ENCODE measurements at places on chromosomes 12 and 14.
A peak's percentile ranks its signal among the peaks of the same experiment; 100 is the strongest.

DNA sequence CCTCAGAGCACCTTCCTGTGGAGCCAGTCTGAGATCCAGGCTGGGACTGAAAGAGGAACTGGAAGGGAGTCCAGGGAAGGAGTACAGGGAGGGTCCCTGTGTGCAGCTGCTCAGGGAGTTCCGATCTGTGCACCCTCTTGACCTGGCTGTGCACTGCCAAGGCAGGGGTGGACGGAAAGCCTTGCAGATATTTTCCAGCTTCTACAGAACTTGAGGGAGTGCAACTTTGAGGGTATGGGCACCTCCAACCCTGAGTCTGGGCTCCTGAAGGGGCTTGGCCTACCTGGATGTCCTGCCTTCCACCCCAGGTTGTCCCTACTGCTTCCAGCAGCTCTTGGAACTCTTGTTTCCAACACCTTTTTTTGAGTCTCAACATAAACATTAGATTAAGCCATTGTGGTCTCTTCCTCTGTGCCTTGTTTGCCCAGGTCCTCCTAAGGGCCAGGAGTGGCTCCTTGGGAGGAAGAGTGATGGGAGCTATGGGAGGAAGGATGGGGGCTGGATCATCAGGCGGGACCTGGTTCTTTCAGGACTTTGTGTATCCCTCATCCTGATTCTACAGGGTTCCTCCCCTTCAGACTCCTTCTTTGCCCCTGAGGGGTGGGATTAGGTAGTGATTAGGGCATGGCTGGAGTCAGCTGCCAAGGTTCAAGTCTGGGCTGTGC lies 3.5 kb downstream of the KRT7 start:
- no peak for DNase-seq

GRCh38 chr12:29082522-29082921 lies 66.6 kb upstream of the FAR2 start:
- no peak for DNase-seq

- no peak for DNase-seq
These were observed 76.1 kb downstream of the SLC24A4 start for GRCh38 chr14:92398888-92399636.

GRCh38 chr12:57430112-57430930 lies 522 bp downstream of the R3HDM2 start:
- no peak for DNase-seq

GRCh38 chr14:68412505-68413465 lies 380.1 kb downstream of the ZFP36L1 start:
- no peak for DNase-seq

GRCh38 chr12:110373962-110374611 lies 29.4 kb downstream of the ANAPC7 start:
- no peak for DNase-seq

DNA sequence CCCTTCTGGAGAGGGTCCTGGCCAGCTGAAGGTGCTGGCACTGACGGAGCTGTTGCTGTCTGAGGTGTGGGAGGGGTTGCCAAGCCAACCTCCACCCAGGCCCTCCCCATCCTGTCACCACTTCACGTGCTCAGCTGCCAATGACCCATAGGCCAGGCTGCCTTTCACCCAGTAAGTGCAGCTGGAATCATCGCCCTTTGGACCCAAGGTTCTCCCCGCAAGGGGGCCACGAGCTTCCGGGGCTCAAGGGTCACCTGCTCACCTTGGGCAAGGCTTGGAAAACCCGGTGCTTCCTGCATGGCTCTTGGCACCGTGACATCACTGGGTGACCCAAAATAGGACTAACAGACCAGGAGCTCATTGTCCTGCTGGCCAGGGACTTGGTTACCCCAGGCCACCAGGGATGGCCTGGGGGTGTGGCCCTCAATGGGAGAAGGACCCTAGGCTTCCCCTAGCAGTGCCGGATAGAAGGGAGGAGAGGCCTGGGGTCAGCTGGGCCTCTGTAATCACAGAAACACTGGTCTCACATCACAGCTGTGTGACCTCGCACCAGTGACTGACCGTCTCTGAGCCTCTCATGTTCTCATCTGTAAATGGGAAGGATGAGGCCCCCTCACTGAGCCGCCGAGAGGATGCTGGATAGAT lies 51.3 kb downstream of the CCDC85C start:
- no peak for DNase-seq

DNA sequence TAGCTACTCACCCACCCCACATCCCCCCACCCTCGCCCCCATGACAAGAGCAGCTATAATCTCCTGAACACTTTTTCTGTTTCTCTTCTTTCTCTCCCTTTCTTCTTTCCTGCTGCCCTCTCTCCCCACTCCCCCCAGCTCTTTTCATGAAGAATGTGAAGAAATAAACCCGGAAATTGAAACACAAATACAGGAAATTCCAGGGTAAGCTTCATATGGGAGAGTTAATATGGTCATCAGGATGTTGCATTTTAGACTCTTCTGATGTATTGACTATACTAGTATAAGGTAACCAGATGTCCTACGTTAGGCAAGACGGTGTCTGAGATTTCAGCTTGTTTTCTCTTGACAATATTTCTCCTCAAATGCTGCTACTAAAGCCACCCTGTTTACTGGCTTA lies 41.6 kb upstream of the LRIG3 start:
- no peak for DNase-seq

DNA sequence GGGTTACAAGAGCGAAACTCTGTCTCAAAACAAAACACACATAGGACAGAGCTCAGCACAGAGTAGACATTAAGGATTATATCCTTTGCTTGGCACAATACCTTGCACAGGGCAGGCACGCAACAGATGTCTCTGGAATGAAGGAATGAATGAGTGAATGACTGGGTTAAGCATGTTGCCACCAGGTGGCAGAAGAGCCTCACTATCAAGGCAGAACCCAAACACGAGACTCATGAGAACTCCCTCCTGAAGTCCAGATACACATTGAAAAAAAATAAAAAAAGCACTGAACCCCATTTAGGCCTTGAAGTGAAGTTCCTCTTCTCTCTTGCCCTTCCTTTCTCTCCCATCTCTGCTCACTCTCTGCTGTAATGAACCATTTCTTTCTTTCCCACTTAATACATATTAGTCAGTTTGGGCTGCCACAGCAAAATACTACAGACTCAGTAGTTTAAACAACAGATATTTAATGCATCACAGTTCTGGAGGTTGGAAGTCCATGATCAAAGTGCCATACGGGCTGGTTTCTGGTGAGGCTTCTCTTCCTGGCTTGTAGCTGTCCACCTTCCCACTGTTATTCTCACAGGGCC lies 26.6 kb upstream of the LTA4H start:
- peak; percentile 49 for DNase-seq

DNA sequence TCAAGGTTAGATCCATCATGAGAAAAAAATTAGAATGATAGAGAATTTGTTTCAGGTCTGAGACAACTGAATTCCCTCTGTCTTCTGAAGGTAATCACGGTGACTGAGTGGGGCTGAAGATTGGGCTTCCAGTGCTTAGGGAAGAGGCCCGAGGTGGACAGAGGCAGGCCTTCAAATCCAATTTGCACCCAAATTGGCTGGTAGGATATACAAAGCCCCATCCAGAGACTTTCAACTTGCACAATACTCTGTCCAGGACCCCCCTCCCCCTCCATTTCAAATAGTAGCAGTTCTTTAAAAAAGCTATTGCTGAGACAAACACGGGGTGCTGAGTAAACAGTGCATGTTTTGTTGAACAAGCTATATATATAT lies 3.6 kb upstream of the FOXG1 start:
- no peak for DNase-seq

DNA sequence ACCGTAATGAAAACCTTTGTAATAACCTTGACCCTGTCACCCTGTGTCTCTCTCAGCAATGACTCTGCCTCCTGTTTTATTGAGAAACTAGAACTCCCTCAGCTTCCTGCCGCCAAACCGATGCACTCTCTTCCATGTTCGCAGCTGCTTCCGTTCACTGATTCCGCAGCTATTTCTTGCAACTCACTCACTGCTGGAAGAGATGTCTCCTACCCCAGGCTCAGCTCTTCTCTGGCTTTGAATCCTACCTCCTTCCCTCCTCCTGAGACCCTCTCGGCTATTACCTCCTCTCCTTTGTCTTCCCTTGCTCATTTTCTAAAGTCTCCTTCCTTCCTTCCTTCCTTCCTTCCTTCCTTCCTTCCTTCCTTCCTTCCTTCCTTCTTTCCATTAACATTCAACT lies 71.0 kb downstream of the ESRRB start:
- DNase-seq: no peak

- DNase-seq: no peak
These were observed 130.5 kb downstream of the KIF26A start for GRCh38 chr14:104268725-104269436.

DNA sequence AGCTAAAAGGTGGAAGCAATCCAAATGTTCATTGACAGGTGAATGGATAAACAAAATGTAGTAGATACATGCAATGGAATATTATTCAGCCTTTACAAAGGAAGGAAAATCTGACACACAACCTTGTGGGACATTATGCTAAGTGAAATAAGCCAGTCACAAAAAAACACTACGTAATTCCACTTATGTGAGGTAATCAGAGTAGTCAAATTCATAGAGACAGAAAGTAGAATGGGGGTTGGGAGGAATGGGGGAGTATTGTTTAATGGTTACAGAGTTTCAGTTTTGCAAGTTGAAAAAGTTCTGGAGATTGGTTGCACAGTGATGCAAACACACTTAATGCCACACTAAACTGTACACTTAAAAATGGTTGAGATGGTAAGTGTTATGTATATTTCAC lies 62.8 kb downstream of the LIN52 start:
- no peak for DNase-seq

- no peak for DNase-seq
These were observed 301.5 kb upstream of the ATP2B1 start for GRCh38 chr12:90010089-90010488.

DNA sequence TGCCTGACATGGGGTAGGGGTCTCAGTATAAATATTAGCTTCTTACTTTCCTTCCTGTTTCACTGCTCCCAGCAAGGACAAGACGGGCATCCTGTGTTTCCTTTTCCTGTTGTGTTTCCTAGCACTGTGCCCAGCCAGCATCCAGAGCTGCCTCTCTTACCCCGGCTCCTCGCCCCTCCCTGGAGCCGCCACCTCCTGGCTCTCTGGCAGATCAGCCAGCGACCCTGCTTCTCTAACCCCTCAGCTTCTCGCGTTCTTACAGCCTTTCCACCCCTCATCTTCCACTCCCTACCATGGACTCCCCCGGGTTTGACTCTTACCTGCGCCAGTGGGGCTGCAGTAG lies 17.8 kb downstream of the HDAC7 start:
- DNase-seq: no peak

Measured in T-helper 22 cell (primary cell).